AG04449 (cell line): ENCODE measurements at places on chromosomes 1 and 21.

GRCh38 chr1:206729507-206729906 is 41.1 kb upstream of the IL19 start:
- DNase-seq: no peak

DNA sequence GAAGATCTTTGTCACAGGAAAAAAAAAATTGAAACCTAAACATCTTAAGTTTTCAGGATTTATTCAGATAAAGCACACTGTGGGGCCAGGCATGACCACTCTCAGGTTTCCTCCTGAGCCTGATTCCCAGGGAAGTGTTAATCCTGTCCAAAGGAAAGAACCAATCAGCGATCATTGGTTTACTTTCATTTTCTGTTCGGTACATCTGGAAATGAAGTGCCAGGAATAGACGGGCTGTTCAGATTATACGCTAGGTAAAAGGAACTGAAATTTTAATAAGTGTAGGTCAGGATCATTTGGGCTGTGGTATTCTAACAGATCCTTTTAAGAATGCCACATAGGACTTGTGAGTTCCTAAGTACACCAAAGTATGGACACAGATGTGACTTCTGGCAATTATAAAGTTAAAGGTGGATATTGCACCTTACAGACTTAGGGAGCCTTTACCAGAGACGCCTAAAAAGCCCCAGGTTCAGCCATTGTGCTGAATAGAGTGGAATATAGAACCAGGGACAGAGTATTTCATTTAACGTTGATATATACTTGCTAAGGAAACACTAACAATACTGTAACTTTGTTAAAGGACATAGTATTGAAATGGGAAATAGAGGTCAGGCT is 9.3 kb upstream of the CACYBP start:
- no peak for DNase-seq

DNA sequence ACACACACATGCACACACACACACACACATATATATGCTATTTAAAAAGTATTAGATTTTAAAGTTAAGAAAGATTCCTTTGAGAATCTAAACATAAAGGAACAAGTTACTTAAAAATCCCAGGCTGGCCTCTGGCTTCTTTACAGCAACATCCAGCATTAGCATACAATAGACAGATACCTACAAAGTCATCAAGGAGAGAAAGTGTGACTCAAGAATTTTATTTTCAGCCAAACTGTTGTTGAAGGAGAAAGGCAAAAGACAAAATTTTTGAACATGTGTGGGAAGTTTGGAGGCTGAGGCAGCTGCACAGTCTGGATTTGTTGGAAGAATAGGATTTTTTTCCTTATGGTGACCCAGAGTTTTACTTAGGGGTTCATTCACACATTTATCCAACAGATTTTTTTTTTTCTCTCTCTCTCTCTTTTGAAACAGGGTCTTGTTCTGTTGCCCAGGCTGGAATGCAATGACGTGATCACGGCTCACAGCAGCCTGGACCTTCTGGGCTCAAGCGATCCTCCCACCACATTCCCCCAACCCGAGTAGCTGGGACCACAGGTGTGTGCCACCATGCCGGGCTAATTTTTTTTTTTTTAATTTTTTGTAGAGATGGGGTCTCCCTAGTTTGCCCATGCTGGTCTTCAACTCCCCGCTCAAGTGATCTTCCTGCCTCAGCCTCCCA is 24.0 kb upstream of the SPOCD1 start:
- DNase-seq: no peak

- no peak for DNase-seq
Observed at GRCh38 chr1:15328351-15329103, 81.2 kb upstream of the EFHD2 start.

DNA sequence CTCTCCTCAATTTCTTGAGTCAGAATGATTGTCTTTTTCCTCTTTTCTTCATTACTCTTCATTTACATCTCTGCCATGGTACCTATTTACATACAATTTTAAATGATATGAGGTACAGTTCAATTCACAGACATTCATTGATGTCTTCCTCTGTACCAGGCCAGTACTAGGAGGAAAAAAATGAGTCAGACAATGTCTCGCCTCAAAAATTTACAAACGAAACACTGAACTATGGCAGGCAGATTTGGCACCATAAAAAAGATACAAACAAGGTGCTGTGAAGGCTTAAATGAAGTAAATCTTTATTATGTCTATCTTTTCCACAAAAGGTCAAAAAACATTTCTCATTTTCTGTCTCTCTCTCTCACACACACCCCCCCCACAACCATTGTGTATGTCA is 71.0 kb downstream of the RGS13 start:
- no peak for DNase-seq

DNA sequence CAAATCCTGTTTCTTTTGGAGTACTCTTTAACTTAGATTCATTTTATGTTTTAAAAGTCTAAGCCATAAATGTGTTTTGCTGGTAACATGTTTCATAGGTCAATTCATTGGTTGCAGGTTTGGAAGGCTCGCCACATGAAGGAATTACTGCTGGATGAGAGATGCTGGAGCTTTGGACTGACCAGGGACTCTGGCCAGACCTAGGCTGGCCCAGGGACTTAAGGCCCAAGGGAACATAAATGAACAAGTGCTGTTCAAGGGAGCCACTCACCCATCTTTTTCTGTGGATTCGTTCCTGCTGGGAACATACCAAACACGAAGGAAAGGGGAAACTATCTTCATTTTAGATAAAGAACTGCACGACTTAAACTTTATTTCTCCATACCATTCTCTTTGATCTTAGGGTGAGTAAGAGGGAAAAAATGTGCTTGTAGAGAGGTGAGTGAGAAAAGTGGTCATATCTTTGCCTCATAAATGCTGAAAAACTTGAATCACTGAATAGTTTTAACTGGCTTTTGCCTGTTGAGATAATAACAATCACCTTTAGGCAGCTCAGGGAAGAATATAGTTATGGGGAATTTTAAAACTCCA is 15.3 kb upstream of the SHCBP1L start:
- no peak for DNase-seq

- no peak for DNase-seq
Observed at GRCh38 chr1:143694085-143694484, 277.7 kb downstream of the FAM72C start.

DNA sequence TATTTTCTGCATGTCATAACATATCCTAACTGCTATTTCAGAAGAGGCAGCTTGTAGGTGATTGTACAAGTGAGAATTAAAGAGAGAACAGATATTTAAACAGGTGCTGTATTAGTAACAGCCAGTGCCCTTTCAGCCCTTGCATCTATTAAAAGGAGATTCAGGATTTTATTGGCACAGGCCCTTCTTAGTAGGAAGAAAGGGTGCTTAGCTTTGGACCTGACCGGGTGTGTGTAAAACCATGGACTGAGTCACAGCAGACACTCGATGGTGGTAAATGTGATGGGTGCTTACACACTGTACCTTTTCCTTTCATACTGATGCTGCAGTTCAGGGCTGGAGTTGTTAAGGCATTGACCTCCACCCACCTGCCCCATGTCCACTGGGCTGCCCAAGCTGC is 12.7 kb upstream of the CD101 start:
- DNase-seq: no peak

GRCh38 chr1:44515416-44515815 is 110.4 kb downstream of the RNF220 start:
- no peak for DNase-seq

- no peak for DNase-seq
Observed at GRCh38 chr1:31423418-31423947, 10.5 kb downstream of the SERINC2 start.

GRCh38 chr1:227170361-227171166 is 147.7 kb downstream of the CDC42BPA start:
- DNase-seq: no peak

- DNase-seq: no peak
Observed at GRCh38 chr1:6827079-6827478, 41.8 kb downstream of the CAMTA1 start.

DNA sequence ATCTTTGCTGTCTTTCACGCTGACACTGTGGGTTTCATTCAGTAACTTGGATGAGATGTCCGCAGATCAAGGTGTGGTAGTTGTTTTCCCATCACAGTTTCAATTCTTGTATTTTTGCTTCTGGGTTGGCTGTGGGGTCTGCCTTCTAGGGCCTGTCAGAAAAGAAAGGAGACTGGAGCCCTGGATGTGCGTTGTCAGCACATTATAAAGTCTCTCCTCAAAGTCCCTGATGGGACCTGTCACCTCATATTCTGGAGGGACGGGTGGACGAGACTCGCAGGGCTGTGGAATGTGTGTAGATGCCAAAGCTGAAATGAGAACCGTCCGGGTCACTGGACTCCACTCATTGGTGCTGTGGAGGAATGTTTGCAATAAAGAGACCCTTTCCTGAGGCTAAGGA is 11.3 kb downstream of the IGSF5 start:
- no peak for DNase-seq

GRCh38 chr1:9891207-9891606 is 18.9 kb downstream of the CTNNBIP1 start:
- DNase-seq: no peak

- DNase-seq: no peak
Observed at GRCh38 chr1:226989085-226989920, 49.2 kb downstream of the COQ8A start.

GRCh38 chr1:183090391-183091006 is 67.3 kb downstream of the LAMC1 start:
- no peak for DNase-seq

- no peak for DNase-seq
Observed at GRCh38 chr1:236039740-236040685, 24.9 kb downstream of the NID1 start.

DNA sequence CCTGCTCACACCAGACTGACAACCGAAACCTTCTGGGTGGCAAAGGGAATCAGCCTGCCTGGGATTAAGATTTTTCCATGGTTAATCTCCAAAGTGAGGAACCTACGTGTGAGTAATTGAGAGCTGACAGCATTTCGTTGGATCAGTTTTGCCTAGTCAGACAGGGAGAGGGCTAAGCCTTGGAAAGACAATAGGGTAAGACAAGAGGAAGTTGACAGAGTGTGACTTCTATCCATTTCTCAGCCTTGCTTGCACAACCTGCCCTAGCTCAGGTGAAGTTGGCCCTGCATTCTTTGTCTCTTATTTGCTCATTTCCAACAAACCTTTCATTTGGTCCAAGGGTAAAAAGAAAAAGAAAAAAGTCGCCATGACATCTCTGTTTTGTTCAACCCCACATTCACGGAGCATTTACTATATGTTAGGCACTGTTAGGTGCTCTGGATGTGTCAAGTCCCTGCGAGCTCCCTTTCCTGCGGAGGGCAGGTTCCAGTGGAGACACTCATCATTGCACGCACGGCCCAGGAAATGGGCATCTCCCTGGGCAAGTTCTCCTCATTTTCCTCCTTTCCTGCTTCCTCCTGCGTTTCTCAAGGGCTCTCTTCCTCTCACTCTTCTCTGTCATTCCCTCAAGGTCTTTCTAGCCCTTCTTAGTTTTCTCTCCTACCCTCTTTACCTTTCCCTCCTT is 23.3 kb downstream of the KIRREL1 start:
- no peak for DNase-seq

DNA sequence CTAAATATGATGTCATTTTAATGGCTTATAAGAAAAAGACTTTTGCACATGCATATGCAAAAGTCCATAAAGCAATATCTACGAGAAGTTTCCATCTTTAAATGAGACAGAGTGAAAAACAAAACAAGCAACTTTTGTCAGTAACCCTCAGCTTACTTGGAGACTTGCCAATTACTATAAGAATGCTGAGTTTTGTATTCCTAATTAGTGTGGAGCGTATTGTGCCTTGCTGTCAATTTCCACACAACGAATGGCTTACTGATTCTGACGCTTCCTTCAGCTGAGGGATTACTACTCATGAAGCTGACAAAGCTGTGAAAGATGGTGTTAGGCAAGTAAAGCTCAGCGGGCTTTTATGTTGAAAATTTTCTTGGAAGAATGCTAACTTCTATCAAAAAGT is 440.4 kb upstream of the ADAMTS5 start:
- no peak for DNase-seq

- no peak for DNase-seq
Observed at GRCh38 chr1:11634365-11635192, 19.6 kb downstream of the FBXO2 start.

DNA sequence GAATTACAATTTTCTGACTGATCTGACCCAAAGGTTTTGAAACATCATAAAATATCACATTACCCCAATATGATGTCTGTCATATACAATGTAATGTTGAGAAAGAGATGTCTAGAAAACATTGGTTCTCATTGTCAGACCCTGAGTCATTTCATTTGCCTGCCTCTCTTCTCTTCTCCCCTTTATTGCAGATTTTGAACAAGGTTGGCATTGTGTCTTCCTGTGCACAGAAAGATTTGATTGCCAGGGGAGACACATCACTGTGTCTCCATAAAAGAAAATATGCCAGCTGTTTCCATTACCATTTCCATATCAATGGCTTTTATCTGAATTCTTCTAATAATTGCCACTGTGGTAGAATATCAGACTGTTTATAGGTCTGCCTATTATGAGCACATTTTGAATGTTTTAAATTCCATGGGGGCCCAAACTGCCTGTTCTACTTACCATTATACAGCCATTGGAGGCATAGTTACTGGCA is 65.6 kb downstream of the IFI44 start:
- no peak for DNase-seq

DNA sequence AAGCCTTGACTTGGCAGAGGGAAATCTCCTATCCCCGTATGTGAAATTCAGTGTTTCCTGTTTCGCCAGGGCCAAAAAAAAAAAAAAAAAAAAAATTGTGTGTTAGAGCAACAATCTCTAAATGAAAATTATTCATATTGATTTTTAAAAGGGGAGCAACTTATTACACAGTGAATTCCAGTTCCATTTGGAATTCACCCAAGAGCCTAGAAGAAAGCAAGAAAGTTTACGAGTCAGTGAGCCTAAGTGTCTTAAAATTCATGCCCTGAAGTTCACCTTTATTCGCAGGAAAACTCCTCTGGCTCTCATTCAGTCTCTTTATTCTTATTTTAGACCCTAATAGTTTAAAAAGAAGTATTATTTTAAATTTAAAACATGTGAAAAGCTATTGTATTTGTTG is 42.1 kb upstream of the HUNK start:
- DNase-seq: no peak

DNA sequence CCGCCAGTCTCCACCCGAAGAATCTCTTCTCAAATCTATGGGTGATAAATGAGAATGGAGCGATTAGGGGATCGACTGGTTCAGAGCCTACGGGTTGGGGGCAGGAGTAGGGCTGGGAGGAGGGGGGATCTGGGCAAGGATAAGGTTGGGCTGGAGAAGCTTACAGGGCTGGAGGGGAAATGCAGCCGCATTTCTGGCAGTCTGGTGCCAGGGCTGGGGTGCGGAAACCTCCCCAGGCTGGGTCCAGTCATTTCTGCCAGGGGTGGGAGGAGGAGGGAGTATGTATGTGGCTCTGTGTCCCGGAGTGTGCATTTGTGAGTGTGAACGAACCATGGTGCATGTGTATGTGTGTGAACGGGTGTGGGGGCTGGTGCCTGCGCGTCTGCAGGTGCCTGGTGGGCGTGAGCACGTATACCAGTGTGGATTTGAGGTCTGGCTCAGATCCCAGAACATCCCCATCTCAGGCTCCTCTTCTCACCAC is 10.2 kb downstream of the C1orf216 start:
- DNase-seq: no peak

GRCh38 chr21:43207868-43208267 is 39.1 kb downstream of the CRYAA start:
- DNase-seq: no peak

- DNase-seq: no peak
Observed at GRCh38 chr1:1083416-1084371, 9.6 kb upstream of the RNF223 start.
